Activated T-helper 2 cell treated with anti-CD3 and anti-CD28 coated beads, Interferon-gamma antibody, Interleukin-2, Interleukin-4, amounts not matched to agents 10 μg/mL and 5 μg/mL and 100 μg/mL, durations not matched to agents 14 hours and 24 hours and 36 hours (primary cell): ENCODE measurements at places on chromosomes 12 and 14.

DNA sequence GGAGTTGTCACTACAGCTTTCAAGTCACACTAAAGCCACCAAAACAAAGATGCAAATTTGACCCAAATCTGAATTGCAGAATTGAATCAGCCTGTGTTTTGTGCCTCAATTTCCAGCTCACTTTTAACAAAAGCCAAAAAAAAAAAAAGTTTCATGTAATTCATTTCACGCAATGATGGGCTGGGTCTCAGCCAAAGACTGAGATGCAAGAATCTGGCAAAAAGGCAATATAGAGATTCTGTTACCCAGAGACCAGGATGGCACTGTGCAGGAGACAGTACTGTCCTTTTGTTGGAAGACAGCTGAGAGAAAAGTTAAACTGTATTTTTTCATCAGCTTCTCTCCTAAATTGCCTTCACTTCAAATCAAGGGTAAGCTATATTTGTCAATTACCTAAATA lies 205.7 kb upstream of the NPAS3 start:
- H3K27me3 ChIP-seq, result no peaks in the 10 kb centered on the region
- H3K4me1 ChIP-seq, result no peaks in the 10 kb centered on the region

DNA sequence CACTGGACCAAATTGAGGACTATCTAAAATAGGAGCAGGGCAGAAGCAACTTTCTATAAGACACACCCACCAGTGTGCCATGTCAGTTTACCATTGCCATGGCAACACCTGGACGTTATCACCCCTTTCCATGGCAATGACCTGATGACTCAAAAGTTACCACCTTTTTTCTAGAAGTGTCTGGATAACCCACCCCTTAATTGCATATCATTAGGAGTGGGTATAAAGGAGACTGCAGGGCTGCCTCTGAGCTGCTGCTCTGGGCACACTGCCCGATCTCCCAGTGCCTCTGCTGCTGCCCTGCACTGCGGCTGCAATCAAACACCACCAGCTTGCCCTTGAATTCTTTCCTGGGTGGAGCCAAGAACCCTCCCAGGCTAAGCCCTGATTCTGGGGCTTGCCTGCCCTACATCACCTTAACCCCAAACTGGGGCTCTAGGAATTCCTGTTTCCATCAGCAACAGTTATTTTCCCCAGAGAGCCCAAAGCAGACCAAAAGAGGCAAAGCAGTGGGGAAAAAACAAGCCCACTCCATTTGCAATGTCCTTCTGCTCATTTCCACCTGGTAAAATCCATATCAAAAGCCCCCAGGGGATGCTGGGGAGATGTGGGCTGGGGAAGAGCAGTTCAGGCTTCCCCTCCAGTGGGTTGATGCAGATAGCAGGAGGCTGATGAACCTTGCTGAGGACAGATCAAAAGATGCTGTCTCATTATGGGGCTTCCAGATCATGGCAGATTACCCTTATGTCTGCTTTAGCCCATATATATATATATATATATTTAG lies 129.5 kb upstream of the NCOR2 start:
- H3K27me3 ChIP-seq, result peaks cover 17% of the 10 kb centered on the region
- H3K4me3 ChIP-seq, result no peak overlapping the region
- peaks cover 2% of the 10 kb centered on the region for H3K36me3 ChIP-seq

DNA sequence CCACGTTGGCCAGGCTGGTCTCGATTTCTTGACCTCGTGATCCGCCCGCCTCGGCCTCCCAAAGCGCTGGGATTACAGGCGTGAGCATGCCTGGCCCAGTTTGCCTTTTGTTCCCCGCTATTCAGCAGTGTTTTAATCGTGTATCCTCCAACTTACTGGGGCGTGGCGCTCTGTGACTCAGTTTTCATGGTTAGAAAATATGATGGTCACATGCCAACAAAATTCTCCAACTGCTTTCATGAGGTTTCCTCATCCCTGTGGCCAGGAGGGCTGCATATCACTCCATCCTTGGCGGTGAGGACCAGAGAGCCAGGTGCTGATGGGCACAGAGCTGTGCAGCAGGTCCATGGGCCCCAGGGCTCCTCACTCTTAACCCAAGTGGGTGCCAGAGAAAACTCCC lies 33.0 kb upstream of the PRMT8 start:
- H3K4me3 ChIP-seq, result no peak overlapping the region
- H3K36me3 ChIP-seq, result no peaks in the 10 kb centered on the region
- no peak overlapping the region for H3K27ac ChIP-seq
- H3K4me1 ChIP-seq, result no peaks in the 10 kb centered on the region
- no peak for DNase-seq
- H3K27me3 ChIP-seq, result peaks cover 19% of the 10 kb centered on the region

GRCh38 chr12:49133014-49133413 lies 1.8 kb upstream of the TUBA1B start:
- H3K4me1 ChIP-seq, result peaks cover 27% of the 10 kb centered on the region
- H3K4me3 ChIP-seq, result peak overlapping the region; percentile 94
- H3K36me3 ChIP-seq, result peaks cover 34% of the 10 kb centered on the region
- H3K27ac ChIP-seq, result no peak overlapping the region

- no peak overlapping the region for H3K27ac ChIP-seq
- no peak for DNase-seq
- peaks cover 2% of the 10 kb centered on the region for H3K27me3 ChIP-seq
- H3K36me3 ChIP-seq, result peaks cover 8% of the 10 kb centered on the region
Measured at GRCh38 chr14:70803321-70804310, 5.7 kb downstream of the MAP3K9 start.

- no peak for DNase-seq
- no peak overlapping the region for H3K4me3 ChIP-seq
- no peak overlapping the region for H3K27ac ChIP-seq
- H3K36me3 ChIP-seq, result no peaks in the 10 kb centered on the region
- H3K27me3 ChIP-seq, result no peaks in the 10 kb centered on the region
- H3K4me1 ChIP-seq, result peaks cover 17% of the 10 kb centered on the region
Measured at GRCh38 chr14:59244581-59244980, 56.1 kb downstream of the DAAM1 start.

DNA sequence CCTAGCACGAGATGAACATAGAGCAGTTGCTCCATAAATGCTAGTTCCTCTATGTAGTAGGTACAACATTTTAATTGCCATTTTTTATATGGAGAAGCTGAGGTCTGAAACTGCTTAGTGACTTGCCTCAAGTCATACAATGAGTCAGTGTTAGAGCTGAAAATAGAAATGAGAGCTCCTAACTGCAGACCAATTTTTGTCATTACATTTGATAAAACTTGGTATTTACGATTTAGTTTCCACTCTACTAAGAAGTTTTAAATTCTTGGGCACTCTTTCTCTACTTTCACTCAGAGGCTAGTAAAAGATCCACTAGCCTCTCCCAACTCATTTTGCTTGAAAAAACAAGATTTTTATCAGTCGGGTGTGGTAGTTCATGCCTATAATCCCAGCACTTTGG lies 8.1 kb upstream of the TMED10 start:
- H3K27ac ChIP-seq, result peak overlapping the region; percentile 42
- DNase-seq, result no peak
- peaks cover 8% of the 10 kb centered on the region for H3K4me1 ChIP-seq
- H3K27me3 ChIP-seq, result peaks cover 19% of the 10 kb centered on the region
- no peak overlapping the region for H3K4me3 ChIP-seq
- no peaks in the 10 kb centered on the region for H3K36me3 ChIP-seq

DNA sequence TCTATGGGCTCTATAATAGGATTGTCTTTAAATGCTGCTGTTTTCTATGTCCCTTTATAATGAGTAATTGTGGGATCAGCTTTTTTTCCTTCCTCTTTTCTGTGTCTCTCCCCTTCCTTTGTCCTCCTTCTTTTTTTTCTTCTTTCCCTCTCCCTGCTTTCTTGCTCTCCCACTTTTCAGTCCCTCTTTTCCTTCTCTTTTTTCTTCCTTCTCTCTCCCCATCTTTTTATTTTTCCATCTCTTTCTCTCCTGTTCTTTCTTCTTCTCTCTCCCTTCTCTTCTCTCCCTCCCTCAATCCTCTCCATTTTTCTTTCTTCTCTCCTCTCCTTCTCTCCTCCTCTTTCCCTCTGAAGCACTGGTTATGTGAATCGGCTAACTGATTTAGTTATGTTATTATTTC lies 62.5 kb upstream of the RD3L start:
- no peaks in the 10 kb centered on the region for H3K36me3 ChIP-seq
- H3K4me1 ChIP-seq, result no peaks in the 10 kb centered on the region
- H3K27me3 ChIP-seq, result peaks cover 7% of the 10 kb centered on the region

DNA sequence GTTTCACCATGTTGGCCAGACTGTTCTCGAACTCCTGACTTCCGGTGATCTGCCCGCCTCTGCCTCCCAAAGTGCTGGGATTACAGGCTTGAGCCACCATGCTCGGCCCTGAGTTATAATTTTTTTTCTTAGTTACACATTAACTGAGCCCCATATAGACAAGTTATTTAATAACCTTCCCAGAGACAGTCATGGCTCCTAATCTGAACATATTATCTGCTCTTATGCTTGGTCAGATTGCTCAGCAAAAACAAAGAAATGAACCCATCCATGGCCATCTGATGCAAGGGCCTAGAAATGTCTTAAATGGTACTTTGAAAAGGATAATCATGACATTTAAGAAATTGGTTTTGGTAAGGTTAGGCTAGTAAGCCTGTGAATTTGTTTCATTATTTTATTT lies 13.0 kb downstream of the SAMD15 start:
- no peak overlapping the region for H3K4me3 ChIP-seq
- DNase-seq, result no peak
- H3K27me3 ChIP-seq, result no peaks in the 10 kb centered on the region
- H3K36me3 ChIP-seq, result no peaks in the 10 kb centered on the region
- H3K27ac ChIP-seq, result no peak overlapping the region

GRCh38 chr14:87508333-87508732 lies 484.6 kb downstream of the GALC start:
- H3K4me1 ChIP-seq, result no peaks in the 10 kb centered on the region
- DNase-seq, result no peak
- H3K4me3 ChIP-seq, result no peak overlapping the region
- no peaks in the 10 kb centered on the region for H3K36me3 ChIP-seq
- H3K27me3 ChIP-seq, result no peaks in the 10 kb centered on the region

DNA sequence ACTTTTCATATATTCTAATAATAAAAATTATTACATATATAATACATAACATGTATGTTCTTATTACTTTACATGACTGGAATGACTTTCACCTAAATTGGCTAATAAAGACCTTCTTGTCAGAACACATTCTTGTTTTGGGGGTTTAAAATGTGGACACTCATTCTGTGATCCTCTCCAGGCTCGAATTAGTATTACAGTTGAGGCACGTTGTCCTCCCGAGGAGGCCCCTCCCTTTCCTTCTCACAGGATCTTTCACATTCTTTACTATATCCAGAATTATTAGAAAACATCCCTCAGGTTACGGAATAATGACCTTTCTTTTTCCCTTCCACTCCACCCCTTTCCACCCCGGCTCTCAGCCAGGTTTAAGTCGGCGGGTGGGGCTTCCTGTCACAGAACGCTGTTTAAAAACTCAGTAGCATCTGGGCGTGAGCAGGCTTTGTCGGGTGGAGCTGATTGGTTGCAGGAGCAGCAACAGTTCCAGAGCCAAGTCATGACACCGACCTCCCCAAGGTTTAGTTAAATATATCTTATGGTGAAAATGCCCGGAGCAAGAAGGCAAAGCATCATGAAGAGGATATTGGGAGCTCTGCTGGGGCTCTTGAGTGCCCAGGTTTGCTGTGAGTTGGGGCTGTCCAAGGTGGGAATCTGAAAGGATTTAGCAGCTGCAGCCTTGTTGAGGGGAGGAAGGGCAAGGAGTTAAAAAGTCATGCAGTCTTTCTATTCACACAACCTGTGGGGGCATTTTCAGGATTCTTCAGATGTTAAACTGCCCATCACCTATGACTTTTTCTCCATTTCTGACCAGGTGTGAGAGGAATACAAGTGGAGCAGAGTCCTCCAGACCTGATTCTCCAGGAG lies 396.7 kb upstream of the OR4E1 start:
- peak overlapping the region; percentile 92 for H3K27ac ChIP-seq
- H3K4me1 ChIP-seq, result peaks cover 43% of the 10 kb centered on the region
- peak overlapping the region; percentile 91 for H3K4me3 ChIP-seq
- peak; percentile 57 for DNase-seq
- H3K27me3 ChIP-seq, result no peaks in the 10 kb centered on the region
